Stimulated activated CD4-positive, alpha-beta T cell treated with anti-CD3 and anti-CD28 coated beads, Interleukin-2, amount 100 ng/mL, for 24 hours (primary cell): ENCODE measurements at places on chromosomes 7 and 10.
A peak's percentile ranks its signal among the peaks of the same experiment; 100 is the strongest.

DNA sequence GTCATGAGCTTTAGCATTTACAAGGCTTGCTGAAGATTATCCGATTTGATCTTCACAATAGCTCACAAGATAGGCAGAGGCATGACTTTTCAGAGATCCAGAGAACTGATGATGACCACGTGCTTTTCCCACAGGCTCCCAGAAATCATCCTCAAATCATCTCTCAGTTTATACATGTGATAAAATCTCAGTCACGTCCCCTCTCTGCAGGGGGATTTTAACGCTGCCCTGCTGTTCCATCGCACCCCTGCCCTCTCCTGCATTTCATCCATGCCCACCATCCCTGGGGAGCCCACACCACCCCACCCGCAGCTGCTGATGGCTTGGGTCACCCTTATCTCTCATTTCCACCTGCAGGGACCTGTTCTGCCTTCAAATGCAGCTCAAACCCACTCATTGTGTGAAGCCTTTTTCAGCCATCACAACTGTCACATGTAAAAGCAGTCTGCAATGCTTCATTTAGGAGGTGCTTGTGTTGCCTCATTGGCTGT is 141.8 kb downstream of the DIP2C start:
- no peak for DNase-seq

GRCh38 chr7:821688-822087 is 10.6 kb upstream of the SUN1 start:
- DNase-seq: no peak

- no peak for DNase-seq
Measured at GRCh38 chr7:157246052-157246451, 90.8 kb upstream of the DNAJB6 start.

DNA sequence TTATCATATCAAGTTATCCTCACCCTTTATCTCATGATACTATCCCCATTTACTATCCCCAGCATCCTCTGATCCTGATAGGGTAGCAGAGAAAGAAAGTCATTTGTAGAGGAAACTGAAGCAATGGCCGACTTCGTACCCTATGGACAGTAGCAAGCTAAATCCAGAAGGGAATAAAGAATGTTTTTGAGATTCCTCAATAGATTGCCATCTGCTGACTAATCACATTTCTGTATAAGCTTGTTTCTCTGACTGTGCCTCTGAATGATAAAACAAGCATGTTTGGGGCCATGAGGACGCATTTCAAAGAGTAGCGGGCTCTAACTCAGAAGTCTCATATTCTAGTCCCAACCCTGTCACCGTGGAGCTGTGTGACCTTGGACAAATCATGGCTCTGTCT is 13.2 kb upstream of the FAM107B start:
- no peak for DNase-seq

DNA sequence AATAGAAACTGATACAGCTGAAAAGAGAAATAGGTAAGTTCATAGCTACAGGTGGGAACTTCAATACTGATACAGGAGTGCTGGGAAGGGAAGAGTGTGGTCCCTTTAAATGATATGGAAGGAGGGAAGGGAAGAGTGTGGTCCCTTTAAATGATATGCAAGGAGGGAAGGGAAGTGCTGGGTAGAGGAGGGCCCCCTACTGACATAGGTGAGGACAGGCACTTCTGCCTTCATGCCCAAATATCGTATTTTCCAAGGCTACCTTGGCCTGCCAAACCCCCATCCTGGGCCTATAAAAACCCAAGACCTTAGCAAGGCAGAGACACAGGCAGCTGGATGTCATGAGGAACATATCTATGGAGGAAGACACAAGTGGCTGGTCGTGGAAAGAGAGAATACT is 92.3 kb downstream of the MAGI2 start:
- DNase-seq: no peak

- DNase-seq: no peak
Measured at GRCh38 chr7:132251327-132251659, 325.0 kb downstream of the PLXNA4 start.

GRCh38 chr10:121266370-121266769 is 331.9 kb downstream of the FGFR2 start:
- no peak for DNase-seq

DNA sequence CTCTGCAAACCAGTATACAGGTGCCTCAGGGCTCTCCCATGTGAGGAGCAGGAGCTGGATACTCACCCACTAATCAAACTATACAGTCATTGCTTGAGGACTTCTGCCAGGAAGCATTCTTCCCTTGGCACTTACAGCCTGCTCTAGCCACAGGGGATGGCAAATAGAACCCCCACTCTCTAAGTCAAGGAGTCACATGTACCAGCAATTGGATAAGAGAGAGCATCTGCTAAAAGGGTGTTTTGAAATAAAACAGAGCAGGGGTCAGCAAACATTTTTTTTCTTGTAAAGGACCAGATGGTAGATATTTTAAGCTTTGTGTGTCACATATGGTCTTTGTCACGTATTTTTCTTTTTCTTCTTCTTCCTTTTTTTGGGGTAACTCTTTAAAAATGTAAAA is 865.2 kb upstream of the GHITM start:
- no peak for DNase-seq

- no peak for DNase-seq
Measured at GRCh38 chr10:12279281-12279680, 70.1 kb upstream of the CAMK1D start.

- no peak for DNase-seq
Measured at GRCh38 chr10:89303161-89303560, 1.3 kb downstream of the IFIT2 start.

GRCh38 chr7:74453322-74454011 is at the start of gene GTF2IRD1:
GTF2IRD1 (plus strand) TSS chr7:74453906; CDS start chr7:74508081, 54,175 bp downstream.
- peak; percentile 64 for DNase-seq

DNA sequence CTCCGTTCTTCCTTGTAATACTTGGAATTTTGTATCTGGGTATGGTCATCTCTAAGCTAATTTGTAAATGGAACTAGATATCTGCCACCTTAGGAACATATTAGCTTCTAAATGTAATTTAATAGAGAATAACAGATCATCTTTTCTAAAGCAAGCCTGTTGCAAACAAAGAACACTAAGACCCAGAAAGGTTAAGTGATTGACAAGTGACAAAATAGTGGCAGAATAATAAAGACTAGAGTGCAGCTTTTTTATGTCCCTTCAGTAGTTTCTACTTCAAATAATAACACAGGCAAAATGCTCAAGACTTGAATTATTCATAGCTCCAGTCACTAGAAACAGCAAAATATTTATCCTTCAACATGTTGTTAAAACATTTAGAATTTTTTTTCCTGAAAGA is 91.7 kb downstream of the MET start:
- DNase-seq: no peak

GRCh38 chr7:152594801-152595200 is 81.1 kb downstream of the XRCC2 start:
- no peak for DNase-seq

DNA sequence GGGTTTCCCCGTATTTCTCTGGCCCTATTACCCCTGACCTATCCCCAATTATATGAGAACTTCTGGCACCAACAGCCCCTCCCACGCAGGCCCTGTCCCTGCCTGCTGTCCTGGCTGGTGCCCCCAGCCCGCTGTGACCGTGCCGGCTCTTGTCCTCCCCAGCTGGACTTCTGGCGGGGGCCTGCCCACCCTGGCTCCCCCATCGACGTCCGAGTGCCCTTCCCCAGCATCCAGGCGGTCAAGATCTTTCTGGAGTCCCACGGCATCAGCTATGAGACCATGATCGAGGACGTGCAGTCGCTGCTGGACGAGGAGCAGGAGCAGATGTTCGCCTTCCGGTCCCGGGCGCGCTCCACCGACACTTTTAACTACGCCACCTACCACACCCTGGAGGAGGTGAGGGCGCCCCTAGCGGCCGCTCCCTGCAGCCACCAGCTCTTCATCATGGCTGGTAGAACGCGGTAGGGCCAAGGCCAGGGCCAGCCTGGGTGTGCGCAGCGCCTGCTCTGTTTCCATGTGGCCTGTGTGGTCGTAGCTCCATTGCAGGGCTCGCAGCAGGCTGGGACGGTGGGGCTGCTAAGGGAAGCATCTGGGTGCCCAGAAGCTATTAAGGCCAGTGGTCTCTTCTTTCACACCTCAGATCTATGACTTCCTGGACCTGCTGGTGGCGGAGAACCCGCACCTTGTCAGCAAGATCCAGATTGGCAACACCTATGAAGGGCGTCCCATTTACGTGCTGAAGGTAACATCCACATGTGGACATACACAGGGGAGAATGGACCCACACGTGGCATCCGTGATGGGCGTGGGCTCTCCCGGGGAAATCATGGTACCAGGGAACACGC is 1.4 kb downstream of the CPA1 start:
- no peak for DNase-seq

GRCh38 chr7:28754027-28754426 is 204.1 kb downstream of the TRIL start:
- DNase-seq: no peak

DNA sequence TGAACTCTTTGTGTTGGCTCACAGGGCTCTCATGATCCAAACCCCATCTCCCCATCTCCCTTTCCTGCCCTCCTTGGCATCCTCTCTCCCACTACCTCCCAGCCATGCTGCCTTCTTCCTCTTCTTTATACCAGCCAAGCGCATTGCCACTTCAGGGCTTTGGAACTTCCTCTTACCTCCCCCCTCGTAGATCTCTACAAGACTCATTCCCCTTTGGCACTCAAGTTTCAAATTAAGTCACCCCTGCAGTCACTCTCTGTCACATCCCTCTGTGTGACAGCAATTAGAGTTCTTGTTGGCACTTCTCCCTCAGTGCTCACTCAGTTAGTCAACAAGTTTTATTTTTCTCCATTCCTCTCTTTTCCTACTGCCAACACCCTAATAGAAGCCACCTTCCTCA is 20.8 kb upstream of the NRP1 start:
- no peak for DNase-seq

DNA sequence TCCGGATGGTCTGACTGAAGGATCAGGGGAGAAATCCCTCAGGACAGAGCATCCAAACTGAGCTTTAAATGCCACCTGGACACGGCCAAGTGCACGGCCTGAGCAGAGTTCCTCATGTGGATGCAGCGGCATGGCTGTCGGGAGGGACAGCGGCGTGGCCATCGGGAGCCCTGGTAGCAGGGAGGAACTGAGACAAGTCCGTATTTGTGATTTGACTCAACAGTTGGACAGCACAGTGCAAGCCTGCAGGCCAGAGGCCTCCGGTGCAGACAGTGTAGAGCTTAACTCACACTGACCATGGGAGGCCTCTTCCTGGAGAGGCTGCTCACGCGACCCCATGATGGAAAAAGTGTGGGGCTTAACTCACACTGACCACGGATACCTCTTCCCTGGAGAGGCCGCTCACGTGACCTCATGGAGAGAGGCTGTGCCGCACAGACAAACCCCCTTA is 207.4 kb downstream of the DIP2C start:
- no peak for DNase-seq

DNA sequence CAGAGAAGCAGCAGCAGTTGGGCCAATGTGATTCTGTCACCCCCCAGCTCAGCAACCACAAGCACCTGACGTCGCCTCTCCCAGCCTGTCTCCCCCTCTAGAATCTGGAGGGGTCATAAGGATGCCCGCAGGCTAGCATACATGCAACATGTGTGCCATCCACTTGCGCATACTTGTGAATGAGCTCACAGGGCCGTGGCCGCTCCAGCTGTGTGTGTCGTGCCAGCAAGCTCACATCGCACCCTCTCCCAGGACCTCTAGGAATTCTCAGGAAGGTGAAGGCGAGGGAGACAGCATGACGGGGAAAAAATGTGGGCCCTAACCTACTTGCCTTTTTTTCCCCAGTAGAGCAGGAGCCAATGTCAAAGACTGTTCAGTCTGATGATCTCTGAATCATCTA is 80.3 kb downstream of the STRA8 start:
- DNase-seq: no peak

GRCh38 chr7:79774150-79774549 is 320.7 kb upstream of the MAGI2 start:
- DNase-seq: no peak

DNA sequence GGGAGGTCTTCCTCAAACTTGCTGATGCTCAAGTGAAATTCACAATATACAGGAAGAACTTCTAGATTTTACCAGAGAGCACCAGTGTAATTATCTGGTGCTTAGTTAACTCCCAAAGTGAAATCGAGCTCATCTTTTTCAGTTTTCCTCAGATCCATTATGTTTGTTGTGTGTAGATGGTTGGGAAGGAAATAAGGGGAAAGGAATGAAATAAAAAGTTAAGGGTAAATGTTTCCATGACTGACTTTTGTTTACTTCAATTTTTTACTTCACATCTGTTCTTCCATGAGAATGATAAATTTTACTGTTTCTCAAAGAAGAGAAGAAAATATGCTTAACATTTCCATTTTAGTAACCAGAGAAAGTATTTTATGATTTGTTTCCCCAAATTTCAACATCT is 21.3 kb downstream of the FAM107B start:
- DNase-seq: no peak

DNA sequence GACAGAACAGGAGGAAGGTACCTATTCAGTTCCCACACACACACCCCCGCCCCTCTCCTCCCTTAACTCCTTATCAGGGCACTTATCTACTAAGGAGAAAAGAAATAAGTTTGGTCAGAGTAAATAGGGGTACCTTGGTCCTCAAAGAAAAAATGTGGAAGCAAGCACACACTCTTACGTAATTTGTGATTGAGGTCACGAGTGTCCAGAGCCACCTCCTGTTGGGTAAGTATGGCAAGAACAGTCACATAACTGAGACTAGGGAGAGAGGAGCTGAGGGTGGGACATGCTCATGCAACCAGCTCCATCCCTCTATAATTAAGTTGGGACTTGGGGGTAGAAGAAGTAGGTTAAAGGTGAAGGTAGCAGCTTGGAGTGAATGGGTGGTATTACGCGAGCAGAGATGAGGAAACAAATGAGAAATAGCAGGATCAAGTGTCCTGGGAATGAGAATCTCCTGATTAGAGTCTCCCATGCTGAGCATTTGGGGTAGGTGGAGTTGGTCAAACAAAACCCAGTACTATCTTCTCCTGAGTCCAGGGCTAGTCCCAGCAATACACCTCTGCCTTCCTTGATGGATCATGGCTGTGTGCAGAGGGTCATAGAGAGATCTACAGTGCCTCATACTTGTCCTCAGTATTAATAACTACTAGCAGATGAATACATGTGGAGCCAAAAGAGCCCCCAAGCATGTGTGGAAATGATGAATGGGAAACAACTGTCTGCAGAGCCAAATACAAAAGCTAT is 77.1 kb downstream of the GSAP start:
- DNase-seq: no peak

GRCh38 chr10:47329855-47330254 is 7.6 kb downstream of the GDF2 start:
- DNase-seq: no peak

- DNase-seq: no peak
Measured at GRCh38 chr7:6385110-6385781, 62.5 kb downstream of the DAGLB start.

DNA sequence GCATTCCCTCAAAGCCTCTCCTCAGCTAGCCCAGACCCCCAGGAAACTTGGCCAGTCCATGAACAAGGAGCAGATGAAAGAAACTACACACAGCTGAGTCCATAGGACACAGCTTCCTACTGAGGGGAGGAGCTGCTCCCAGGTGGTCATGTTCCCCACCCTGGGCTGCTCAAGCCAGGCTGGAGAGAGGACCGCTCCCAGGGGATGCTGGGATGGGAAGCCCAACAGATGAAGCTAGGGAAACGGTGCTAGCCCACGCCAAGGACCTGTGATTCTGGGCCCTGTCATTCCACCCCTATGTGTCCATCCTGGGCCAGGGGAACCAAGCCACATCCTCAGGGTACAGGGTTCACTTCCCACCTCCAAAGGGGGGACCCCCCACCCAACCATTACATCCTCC is 19.0 kb downstream of the KCNH2 start:
- DNase-seq: no peak
